Uterus (tissue), 4 donors: ENCODE measurements at places on chromosomes 7 and 10.

DNA sequence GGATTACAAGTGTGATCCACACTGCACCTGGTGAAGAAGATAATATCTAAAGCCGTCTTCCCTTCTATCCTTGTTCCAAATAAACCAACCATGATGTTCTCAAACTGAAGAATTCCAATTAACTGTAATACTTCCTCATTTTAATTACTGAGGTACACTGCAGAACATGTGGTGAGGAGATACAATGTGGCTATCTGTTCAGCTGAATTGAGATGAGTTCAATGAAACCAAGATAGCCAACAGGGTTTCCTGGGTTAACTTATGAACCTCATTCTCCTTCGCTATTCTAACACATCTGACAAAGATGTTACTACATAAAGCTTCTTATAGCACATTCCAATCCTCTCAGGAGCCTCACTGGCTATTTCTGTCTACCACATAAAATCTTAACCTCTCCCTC is 75.5 kb downstream of the RAPGEF5 start:
- no peak for DNase-seq

- no peak for DNase-seq
Measured at GRCh38 chr7:114925434-114925833, 3.5 kb downstream of the MDFIC start.

GRCh38 chr7:157977717-157978496 is 609.7 kb downstream of the PTPRN2 start:
- no peak for DNase-seq

DNA sequence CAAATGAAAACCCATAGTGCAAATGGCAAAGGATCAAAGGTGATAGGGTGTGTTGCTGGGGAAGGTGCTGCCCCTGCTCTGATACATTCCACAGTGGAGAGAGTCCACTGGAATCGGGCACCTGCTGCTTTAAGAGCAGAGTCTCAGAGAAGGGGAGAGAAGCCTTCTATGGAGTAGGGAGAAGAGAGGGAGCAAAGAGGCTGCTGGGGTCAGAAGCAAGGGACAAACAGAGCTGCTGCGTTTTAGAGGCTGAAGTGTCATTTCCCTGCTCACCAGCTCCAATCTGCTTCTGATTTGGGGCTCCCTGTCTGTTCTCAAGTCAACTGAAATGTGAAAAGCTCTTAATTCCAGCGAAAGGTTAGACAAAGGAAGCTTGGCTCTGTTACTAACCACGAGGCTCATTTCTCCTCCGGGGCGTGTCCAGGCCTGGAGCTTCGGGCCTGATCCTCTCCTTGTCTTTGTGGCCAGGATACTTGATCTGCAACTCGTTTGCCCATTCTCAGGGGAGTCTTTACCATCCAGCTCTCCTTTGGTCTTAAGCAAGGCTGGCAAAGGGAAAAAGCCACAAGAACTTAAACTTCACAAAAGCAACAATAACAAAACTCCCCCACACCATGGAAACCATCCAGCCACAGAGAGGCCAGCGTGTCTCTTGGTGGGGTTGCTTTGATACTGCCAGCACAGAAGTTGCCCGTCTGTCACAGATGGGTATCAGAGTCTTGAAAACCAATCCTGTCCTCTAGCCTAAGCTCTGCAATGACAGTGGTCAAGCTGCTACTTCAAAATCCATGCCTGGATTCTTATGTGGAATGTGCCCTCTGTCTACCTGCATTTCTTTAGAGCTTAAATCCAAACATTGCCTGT is 692.6 kb downstream of the SUGCT start:
- DNase-seq = no peak

DNA sequence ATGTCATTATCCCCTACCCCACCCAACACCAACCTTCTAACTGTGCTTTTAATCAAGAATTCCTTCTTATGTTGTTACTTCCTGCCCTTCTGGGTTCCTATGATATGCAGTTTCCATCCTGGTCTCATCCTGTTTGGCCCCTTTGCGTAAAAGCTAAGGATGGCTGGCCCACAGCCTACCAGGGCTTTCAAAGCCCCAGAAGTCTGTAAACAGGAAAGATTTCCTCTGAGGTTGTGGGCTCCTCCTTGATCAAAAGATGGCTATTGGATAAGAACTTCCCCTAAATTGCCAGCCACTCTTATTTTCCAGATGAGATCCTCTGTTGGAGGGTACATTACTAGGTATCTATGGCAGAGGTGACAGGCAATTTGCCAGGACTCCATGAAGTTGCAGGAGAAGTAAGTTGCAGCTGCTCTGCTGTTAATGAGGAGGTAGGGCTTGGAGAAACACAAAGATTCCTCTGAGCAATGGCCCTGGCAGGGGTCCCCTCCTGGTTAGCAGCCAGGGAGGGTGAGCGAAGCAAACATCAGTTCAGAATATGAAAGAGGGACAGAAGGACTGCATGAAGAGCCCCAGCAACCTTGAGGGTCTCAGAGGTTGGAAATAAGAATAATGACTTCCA is 32.1 kb downstream of the NRP1 start:
- DNase-seq = no peak

- no peak for DNase-seq
Measured at GRCh38 chr7:85396676-85397075, 209.8 kb upstream of the SEMA3D start.

GRCh38 chr10:25336330-25336729 is 161.5 kb downstream of the GPR158 start:
- DNase-seq = no peak

- no peak for DNase-seq
Measured at GRCh38 chr10:125661941-125662515, 20.9 kb downstream of the TEX36 start.

DNA sequence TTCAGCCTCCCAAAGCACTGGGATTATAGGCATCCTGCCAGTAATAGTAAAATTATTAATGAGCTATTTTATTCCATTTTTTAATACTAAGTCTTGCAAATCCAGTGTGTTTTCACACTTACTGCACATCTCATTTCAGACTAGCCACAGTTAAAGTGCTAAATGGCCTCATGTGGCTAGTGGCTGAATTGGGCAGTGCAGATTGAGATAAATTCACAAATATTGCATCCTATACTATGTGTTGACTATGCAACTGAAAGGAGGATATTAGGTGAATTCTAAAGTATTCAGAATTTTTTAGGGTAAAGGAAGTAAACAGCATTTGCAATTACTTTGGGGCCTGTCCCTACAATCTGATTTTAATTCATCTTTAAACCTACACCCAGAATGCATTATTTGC is 10.2 kb downstream of the APBB1IP start:
- no peak for DNase-seq

- DNase-seq = no peak
Measured at GRCh38 chr7:35599645-35600044, 95.3 kb downstream of the HERPUD2 start.

- DNase-seq = no peak
Measured at GRCh38 chr10:24723386-24723787, 300 bp downstream of the ARHGAP21 start.

GRCh38 chr7:159068488-159068811 is 76.2 kb downstream of the VIPR2 start:
- peak; percentile 75 for DNase-seq

DNA sequence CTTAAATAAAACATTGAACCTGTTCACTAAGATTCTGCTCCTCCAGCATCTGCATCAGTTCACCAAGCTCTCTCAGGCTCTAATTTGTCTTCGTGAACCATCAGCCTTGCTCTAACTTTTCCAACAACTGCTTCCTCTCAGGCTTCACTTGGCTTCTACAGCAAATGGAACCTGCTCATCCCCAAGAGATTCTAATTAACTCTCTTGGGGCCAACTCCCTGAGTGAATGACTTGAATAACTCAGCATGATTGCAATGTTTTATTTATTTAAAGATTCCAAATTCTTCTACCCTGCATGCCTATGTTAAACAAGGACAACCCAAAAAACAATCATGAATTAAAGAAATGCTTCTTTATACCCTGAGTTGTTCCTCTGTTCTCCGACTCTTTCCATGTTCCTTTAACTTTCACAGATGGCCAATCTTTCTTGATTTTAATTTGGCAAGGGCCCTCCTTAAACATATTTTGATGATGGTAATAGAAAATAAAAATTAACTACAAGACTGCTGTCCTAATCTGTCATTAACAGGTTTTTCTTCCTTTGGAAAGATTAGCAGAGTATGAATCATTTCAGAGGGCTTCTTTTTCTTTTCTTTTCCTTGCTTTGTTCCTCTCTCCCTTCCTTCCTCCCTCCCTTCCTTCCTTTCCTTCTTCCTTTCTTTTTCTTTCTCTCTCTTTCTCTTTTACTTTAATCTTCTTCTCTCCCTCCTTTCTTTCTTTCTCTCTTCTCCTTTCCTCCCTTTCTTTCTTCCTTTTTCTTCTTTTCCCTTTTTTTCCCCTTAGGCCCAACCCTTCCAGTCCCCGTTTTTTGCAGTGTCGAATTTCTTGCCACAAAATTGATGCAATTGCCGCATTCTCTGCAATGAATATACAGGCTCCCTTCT is 195.0 kb upstream of the RHOBTB1 start:
- DNase-seq = no peak

DNA sequence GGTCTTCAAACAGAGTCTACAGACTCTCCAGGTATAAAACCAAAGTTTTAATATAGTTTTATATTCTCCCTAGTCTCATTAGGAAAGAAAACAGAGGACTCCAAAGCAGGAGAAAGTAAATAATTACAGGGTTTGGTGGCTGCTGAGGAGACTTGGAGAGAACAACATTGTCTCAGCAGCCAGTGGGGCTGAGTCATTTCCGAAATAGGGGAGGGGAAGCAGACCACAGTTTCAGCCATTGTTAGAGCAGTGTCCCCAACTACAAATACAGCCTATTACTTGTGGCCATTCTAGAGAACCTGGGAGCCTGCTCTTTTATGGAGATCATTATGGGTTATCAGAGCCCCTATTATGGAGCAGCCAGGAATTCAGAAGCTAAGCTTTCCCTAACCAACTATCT is 44.2 kb upstream of the A1CF start:
- DNase-seq = no peak

DNA sequence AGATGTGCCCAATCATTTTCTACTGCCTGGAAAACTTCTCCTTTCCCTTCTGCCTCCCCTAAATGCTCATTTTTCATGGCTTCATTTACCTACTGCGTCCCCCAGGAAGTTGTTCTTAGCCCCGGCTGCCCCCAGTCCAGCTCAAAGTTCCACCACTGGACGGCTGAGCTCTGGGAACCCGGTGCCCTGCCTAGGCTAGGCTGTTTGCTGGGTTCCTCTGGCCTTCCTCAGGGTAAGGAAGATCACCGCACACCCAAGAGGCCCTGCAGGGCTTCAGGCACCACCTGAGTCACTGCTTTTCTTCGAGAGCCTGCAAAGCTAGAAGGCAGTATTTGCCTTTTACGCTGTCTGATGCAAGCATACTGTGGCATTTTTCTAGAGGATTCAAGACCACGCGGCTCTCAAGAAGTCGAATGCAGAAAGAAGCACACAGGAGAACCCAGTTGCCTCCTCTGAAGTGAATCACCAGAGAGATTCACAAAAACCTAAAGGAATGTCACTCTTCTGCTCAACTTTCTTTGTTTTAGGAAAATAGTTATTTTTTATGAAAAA is 46.7 kb upstream of the ZMIZ1 start:
- no peak for DNase-seq

DNA sequence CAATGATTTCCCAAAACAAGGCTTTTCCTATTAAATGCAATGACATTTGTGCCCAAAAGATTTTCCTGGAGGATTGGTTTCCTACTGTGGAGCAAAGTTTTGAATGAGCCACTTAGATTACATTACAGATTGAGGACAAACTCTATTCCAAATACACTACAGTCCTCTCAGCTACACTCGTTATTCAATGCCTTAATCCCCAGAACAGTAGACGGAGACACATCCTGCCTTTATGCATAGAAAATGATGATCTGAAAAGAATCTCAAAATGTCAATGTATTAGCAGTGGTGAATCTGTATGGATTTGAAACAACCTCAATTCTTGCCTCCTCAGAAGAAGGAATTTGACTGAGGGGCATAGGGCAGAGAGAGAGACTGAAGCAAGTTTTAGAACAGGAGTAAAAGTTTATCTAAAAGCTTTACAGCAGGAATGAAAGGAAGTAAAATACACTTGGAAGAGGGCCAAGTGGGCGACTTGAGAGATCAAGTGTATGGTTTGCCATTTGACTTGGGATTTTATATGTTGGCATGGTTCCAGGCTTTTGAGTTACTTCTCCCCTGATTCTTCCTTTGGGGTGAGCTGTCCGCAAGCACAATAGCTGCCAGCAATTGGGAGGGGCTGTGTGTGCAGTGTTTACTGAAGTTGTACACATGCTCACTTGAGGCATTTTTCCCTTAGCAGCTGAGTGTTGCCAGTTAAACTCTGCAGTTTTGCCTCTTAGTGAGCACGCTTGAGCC is 891.9 kb upstream of the MBL2 start:
- DNase-seq = no peak

GRCh38 chr7:130154501-130155317 is 50.5 kb downstream of the TMEM209 start:
- no peak for DNase-seq

DNA sequence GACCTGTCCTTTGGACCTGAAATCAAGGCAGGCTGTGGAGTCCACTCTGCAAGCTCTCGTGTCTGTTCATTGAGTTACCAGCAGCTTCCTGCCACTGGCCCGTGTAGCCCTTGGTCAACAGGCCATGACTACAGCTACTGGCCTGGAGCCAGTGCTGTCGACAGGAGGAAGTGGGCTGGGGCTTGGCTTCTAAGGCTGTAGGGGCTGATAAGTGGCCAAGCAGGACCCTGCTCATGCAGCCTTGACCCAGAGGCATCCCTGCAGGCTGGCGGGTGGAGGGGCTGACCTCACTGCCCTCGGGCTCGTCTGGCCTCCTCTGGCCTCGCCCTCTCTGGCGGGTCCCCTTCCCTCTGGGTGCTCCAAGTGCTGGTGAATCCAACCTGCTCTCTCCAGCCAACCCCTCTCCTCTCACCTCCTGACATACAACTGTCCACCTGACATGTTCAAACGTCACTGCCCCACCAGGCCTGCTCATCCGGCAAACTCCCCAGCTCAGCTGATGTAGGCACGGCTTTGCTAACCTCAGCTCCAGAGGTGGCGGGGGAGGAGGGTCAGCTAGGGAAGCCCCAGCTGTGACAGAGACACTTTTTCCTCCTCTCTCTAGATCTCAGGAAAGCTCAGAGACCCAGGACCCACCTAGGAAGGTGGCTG is 188.6 kb upstream of the LYZL2 start:
- DNase-seq = no peak
